Activated T-helper 1 cell treated with anti-CD3 and anti-CD28 coated beads, Interleukin-12 subunit alpha, Interleukin-12 subunit beta, Interleukin-2, Interleukin-4 antibody, amounts not matched to agents 30 ng/mL and 10 ng/mL and 1 ng/mL, durations not matched to agents 14 hours and 24 hours and 36 hours (primary cell): ENCODE measurements at places on chromosomes 11 and 22.
A peak's percentile ranks its signal among the peaks of the same experiment; 100 is the strongest.

GRCh38 chr11:47172740-47173336 is 3.8 kb downstream of the ARFGAP2 start:
- H3K36me3 ChIP-seq: peaks cover 17% of the 10 kb centered on the region
- H3K4me3 ChIP-seq: no peak overlapping the region
- DNase-seq: no peak
- H3K4me1 ChIP-seq: peaks cover 29% of the 10 kb centered on the region

DNA sequence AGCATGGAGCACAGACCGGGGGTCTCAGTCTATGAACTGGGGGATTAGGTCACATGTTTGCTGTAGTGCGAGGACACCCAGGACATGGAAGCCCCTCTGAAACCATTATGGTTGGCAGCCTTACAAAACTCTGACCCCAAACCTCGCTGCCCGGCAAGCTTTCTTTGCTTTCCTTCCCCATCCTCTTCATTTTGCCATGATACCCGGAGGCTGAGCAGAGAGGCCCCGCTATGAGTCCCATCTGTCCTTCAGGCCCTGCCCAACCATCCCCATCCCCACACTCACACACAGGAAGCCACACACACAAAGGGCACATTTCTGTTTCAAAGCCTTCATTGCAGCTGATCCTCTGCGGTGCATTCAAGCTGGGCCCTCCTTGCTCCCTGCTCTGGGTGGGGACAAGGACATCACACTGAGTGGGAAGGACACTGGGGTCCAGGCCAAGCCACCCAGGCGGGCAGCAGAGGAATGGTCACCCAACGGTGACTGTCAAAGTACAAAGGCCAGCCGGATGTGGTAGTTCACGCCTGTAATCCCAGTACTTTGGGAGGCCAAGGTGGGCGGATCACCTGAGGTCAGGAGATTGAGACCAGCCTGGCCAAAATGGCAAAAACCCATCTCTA is 176.5 kb downstream of the CTTN start:
- peaks cover 2% of the 10 kb centered on the region for H3K27me3 ChIP-seq
- H3K36me3 ChIP-seq: no peaks in the 10 kb centered on the region
- H3K27ac ChIP-seq: no peak overlapping the region
- no peaks in the 10 kb centered on the region for H3K4me1 ChIP-seq
- DNase-seq: no peak

DNA sequence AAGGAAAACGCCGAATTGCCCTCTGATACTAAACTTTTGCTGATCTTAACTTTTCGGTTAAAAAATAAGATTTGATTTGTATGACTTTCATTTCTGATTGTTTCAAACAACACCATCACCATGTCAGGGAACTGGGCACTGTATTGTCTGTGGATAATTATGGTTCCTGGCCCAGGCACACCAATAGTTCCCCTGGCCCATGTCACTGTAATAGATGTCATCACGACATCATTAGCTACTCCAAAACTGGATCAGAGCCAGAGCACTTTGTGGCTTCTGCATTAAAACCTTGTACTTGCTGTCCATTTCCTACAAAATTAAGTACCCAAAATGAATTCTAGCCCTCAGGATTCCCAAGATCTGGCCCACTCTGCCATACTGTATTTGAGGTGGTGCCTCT is 119.5 kb upstream of the NARS2 start:
- no peak overlapping the region for H3K4me3 ChIP-seq
- no peak overlapping the region for H3K27ac ChIP-seq
- no peak for DNase-seq
- H3K4me1 ChIP-seq: no peaks in the 10 kb centered on the region

DNA sequence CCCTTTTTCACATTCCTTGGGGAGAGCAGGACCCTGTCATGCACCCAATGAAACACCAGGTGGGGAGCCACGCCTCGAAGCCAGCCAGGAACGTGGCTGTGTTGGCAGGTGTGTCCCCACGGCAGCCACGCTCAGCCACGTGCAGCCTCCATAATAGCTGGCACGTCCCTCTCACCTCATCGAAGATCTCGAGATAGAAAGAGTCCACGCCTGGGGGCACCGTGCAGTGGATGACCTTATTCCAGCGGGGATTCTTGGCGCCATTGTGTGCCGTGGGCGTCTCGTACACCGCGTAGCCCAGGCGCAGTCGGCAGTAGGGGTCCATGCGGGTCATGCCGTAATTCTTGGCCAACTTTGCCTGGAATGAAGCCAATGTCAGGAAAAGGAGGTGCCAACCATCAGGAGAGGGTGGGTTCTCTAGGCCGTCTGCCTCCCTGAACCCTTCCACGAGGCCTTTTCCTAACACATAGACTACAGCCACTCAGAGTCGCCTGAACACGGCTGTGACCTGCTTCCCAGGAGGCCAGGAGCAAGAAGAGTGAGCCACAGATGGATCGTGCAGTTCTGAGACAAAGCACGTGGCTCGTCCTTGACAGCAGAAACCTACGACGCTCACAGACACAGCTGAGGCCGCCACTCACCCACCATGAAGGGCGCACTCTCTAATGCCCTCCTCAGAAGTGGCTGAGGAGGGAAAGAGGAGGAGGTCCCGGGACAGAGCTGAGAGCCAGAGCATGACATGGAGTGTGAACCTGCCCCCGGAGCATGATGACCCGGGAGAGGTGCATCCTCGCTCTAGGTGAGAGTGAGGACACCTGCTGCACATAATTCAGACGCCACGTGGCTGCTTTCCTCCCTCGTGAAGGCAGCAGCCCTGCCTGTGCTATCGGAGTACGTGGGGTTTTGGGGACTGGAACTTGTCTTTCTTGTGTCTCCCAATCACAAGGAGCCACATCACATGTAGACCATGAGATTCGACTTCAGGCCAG is 19.1 kb downstream of the TOLLIP start:
- H3K27me3 ChIP-seq: no peaks in the 10 kb centered on the region
- H3K4me3 ChIP-seq: no peak overlapping the region
- H3K36me3 ChIP-seq: peaks cover 14% of the 10 kb centered on the region

DNA sequence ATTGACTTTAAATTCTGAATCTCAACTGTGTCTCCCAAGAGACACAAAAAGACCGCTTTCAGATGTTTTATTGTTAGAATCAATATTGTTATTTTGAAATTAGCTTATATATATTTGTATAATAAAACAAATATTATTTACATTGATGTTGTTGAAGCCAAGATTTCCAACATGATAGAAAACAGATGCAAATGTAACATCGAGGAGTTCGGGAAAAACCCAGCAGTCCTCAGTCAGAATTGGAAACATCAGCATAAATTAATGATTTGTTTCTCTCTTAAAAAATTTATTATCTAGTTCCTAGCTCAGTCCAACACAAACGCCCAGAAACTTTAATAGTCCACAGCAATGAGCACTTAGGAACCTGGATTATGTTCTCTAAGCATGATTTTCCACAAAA is 1330.4 kb downstream of the TBC1D22A start:
- no peaks in the 10 kb centered on the region for H3K36me3 ChIP-seq
- no peak overlapping the region for H3K27ac ChIP-seq

DNA sequence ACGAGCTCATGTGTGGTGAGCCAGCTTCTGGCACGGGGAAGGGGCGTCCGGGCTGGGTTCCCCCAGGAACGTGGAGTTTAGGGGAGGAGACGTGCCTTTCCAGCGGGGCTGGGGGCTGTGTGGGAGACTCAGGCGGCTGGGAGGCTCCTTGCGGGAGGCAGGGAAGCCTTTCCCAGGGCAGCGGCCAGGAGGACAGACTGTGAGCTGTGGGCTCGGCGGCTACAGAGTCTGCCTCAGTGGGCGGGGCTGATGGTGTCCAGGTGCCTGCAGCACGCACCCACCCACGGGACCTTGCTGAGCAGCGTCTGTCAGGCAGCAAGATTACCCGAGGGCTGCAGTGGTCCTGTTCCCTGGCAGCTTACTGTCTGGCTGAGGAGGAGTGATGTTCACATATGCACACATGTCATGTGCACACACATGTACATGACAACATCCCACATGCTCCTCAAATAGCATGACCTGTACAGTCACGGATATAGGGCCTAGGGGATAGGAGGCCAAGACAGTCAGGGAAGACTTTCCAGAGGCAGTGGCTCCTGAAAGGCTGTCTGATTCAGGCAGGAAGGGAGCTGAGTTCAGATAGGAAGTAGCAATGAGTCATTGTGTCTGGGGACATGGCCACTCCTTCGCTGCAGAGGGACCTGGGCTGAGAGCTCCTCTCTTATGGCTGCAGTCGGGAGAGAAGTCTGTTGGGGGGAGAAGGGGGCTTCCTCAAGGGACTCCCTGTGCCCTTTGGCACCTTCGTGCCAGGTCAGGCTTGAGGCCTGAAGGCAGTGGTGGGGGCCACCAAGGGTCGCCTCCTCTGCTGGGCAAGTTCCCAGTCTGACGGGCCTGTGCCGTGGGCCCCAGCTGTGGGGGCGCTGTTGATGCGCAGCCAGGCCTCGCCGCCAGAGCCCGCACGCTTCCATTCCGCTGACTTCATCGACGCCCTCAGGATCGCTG is 23.3 kb upstream of the PPP6R3 start:
- peaks cover 6% of the 10 kb centered on the region for H3K4me1 ChIP-seq
- no peak for DNase-seq
- H3K27me3 ChIP-seq: no peaks in the 10 kb centered on the region
- no peaks in the 10 kb centered on the region for H3K36me3 ChIP-seq
- no peak overlapping the region for H3K27ac ChIP-seq
- no peak overlapping the region for H3K4me3 ChIP-seq

DNA sequence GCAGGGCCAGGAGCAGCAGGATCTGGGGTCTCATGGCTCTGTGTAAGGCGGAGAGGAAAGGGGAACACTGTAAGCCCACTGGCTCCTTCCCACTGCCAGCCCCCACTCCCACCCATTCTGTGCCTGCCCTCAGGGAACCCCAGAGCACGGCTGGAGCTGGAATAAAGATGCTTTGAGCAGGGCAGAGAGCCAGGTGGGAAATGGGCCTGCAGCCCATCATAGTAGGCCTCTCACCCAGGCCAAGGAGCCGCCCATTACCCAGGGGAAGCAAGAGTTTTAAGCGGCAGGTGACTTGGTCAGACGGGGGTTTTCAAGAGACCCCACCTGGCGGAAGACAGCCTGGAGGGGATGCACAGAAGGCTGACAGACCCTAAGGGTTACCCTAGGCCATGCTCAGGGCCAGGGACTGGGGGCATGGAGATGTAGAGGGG is 4.6 kb downstream of the LRRC32 start:
- no peak for DNase-seq
- H3K27ac ChIP-seq: no peak overlapping the region
- H3K4me1 ChIP-seq: peaks cover 23% of the 10 kb centered on the region
- H3K27me3 ChIP-seq: peaks cover 12% of the 10 kb centered on the region
- H3K4me3 ChIP-seq: no peak overlapping the region
- peaks cover 2% of the 10 kb centered on the region for H3K36me3 ChIP-seq

DNA sequence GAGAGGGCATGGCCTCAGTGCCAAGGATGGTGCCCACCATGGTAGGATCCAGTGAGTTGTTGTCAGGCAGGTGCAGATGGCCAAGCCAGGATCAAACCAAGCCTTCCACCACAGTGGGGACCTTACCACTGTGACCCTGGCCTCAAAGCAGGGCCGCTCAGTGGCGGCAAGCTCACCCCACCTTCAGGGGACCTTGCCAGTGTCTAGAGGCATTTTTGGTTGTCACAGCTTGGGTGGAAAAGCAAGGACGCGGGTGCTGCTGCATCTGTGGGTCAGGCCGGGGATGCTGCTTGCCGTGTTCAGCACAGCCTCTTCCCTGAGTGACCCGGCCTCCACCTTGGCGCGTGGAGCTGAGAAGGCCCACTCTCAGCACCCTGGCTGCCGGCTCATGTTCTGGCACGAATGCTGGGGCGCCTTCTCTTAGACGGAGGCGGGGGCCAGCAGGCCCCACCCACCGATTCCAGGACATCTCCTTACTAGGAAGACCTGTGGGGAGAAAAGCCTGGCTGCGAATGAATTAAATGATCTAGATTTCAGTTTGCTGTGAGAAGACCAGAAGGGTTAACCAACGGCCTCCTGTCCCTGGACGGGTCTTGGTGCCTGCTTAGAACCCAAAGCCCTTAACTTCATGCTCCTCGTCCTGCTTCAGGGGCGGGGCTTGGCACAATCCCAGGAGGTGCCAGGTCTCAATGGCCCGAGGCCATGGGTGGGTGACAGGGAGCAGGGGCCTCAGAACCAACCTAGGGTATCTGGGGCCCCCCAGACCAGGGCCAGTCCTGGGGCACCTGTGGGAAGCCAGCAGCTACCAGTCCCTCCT is 18.9 kb downstream of the TRMU start:
- H3K4me3 ChIP-seq: no peak overlapping the region
- H3K4me1 ChIP-seq: no peaks in the 10 kb centered on the region
- H3K36me3 ChIP-seq: peaks cover 34% of the 10 kb centered on the region
- no peaks in the 10 kb centered on the region for H3K27me3 ChIP-seq
- DNase-seq: no peak

GRCh38 chr11:16356057-16356760 is at the start of gene SOX6:
TSS of gene SOX6 (minus strand) at chr11:16356546. CDS start at chr11:16341248, 15,298 bp downstream.
- DNase-seq: no peak
- H3K4me1 ChIP-seq: no peaks in the 10 kb centered on the region
- no peak within 1 kb of the TSS for H3K27ac ChIP-seq
- H3K27me3 ChIP-seq: no peaks in the 10 kb centered on the region
- no peaks in the 10 kb centered on the region for H3K36me3 ChIP-seq

DNA sequence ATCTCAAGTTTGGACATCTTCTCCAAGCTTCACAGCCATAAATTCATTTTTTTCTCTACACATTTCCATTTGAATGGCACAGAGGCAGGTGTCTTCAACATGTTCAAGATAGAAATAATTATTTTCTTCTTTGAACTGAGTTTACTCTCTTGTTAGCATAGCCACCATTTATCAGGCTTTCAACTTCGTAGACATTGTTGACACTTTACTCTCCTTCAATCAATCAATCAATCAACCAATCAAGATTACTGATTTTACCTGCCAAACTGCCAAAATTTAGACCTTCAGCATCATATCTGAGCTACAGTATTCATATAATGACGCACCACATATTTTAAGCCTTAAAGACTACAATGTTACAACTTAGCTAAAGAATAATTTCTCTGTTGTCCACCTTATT is 300.1 kb upstream of the LUZP2 start:
- H3K27me3 ChIP-seq: no peaks in the 10 kb centered on the region
- H3K27ac ChIP-seq: no peak overlapping the region
- H3K4me3 ChIP-seq: no peak overlapping the region
- no peaks in the 10 kb centered on the region for H3K4me1 ChIP-seq

GRCh38 chr22:23837911-23838680 is 710 bp downstream of the DERL3 start:
- peak overlapping the region; percentile 93 for H3K4me3 ChIP-seq
- peaks cover 5% of the 10 kb centered on the region for H3K36me3 ChIP-seq
- peaks cover 27% of the 10 kb centered on the region for H3K4me1 ChIP-seq
- peak overlapping the region; percentile 96 for H3K27ac ChIP-seq
- H3K27me3 ChIP-seq: peaks cover 3% of the 10 kb centered on the region
- DNase-seq: no peak

GRCh38 chr11:17498475-17498874 is 21.8 kb upstream of the ABCC8 start:
- H3K27ac ChIP-seq: no peak overlapping the region
- H3K36me3 ChIP-seq: no peaks in the 10 kb centered on the region
- H3K4me3 ChIP-seq: no peak overlapping the region
- DNase-seq: no peak
- H3K27me3 ChIP-seq: peaks cover 13% of the 10 kb centered on the region
- H3K4me1 ChIP-seq: no peaks in the 10 kb centered on the region

- no peak for DNase-seq
- H3K4me1 ChIP-seq: peaks cover 31% of the 10 kb centered on the region
- peaks cover 8% of the 10 kb centered on the region for H3K36me3 ChIP-seq
- peak overlapping the region; percentile 85 for H3K4me3 ChIP-seq
Observed at GRCh38 chr11:72433455-72434036, 785 bp downstream of the CLPB start.
